Left ventricle myocardium inferior (tissue), 1 donor: ENCODE measurements at places on chromosomes 11 and 22.

GRCh38 chr22:37184816-37185541, 3.1 kb downstream of the C1QTNF6 start:
- no peak overlapping the region for H3K27ac ChIP-seq
- peak; percentile 12 for DNase-seq
- H3K4me3 ChIP-seq: no peak overlapping the region

DNA sequence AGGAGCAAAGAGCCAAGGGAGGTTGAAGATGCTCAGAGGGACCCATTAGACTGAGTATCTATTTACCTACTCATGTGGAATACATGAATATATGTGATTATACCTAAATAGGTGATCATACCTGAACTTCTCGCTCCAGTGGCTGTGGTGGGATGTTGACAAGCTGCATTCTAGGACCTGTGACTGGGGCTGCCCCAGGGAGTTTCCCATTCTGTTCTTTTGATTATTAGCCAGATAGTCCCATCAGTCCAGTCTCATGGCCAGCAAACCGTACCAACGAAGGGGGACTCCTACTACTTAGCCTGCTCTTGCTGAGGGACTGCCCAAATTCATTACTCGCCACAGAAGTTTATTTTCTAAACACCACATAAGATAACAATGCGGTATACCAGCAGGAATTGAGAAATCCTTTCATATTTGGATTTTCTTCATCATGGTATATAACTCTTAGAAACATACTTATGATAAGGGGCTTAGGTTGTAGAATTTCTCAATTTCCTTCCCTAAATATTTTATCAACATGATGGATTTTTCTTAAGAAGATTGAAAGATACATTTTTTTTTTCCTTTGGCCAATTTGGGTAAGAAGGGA, 273.9 kb downstream of the NTM start:
- no peak overlapping the region for H3K27ac ChIP-seq
- DNase-seq: no peak
- H3K4me3 ChIP-seq: no peak overlapping the region
- H3K36me3 ChIP-seq: no peaks in the 10 kb centered on the region

- no peak overlapping the region for H3K27ac ChIP-seq
- peaks cover 90% of the 10 kb centered on the region for H3K27me3 ChIP-seq
- H3K36me3 ChIP-seq: no peaks in the 10 kb centered on the region
- no peak for DNase-seq
- no peaks in the 10 kb centered on the region for H3K4me1 ChIP-seq
Measured at GRCh38 chr22:27381960-27382742, 419.4 kb downstream of the MN1 start.

DNA sequence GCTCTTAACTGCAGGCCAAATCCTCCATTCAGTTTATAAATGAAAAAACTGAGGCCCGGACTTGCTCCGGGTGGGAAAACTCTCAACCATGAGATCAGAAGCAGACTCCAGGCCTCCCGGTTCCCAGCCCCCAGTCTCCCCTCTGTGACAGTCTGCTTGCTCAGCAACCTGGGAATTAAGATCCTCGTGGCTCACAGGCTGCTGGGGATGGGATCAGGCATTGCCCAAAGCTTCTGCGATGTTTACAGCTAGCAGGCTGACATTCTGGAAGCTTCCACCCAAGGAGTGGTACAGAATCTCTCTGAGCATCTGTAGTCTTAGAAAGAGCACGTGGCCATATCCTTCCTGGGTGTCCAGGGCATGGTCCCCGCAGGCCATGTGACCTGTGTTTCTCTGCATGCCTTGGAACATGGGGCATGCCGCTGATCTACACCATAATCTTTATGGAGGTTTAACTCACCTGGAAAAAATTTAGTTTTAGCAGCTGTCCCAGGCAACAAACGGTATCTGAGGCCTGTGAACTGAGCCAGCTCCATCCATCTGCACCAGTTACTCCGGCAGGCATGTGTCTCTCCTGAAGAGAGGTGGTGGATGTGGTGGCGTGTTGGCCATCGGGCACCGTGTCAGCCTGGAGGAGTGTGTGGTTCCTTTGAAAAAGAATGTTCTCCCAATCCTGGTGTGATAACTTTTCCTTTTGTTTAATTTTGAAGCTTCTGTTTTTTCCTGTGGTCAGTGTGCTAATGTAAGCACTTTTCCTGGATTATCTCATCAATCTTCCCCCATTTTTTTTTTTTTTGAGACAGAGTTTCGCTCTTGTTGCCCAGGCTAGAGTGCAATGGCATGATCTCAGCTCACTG, 7.9 kb downstream of the FBLN1 start:
- peaks cover 25% of the 10 kb centered on the region for H3K27me3 ChIP-seq
- peaks cover 52% of the 10 kb centered on the region for H3K4me1 ChIP-seq
- H3K4me3 ChIP-seq: no peak overlapping the region
- no peaks in the 10 kb centered on the region for H3K36me3 ChIP-seq
- H3K27ac ChIP-seq: peak overlapping the region; percentile 75
